Karpas-422 (cell line): ENCODE measurements at places on chromosomes 1 and 21. TPM values are rescaled to one million over a fixed set of nuclear protein-coding genes. Genes with fewer than 3 reads are reported as not detected.

- DNase-seq, result no peak
Observed at GRCh38 chr1:204073837-204074273, 940 bp downstream of the SOX13 start.

- peak; percentile 65 for DNase-seq
Observed at GRCh38 chr1:14970115-14970798, 183.3 kb upstream of the TMEM51 start.

DNA sequence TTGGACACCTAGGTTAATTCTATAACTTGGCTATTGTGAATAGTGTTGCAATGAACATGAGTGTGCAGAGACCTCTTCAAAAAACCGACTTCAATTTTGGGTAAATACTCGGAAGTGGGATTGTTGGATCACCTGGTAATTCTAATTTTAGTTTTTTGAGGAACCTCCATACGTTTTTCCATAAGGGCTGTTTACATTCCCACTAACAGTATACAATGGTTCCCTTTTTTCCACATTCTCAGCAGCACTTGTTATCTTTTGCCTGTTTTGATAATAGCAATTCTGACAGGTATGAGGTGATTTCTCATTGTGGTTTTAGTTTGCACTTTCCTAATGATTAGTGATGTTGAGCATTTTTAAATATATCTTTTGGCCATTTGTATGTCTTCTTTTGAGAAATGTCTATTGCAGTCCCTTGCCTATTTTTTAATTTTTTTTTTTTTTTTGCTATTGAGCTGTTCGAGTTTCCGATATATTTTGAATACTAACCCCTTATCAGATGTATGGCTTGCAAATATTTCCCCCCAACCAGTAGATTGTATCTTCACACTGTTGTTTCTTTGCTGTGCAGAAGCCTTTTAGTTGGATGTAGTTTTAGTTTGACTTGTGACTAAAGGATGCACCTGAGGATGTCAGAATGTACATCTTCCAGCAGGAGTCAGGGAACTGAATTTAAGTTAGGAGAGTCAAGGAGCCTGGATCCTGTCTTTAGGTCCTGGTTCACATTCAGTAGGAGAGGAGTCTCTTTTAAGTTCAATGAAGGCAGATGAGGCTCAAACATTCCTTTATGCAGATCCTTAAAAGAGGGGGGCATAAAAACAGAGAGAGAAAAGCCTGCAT is 120.0 kb downstream of the S1PR1 start:
- no peak for DNase-seq

- no peak for DNase-seq
Observed at GRCh38 chr1:85459290-85459689, 5.7 kb downstream of the DDAH1 start.

- peak; percentile 68 for DNase-seq
Observed at GRCh38 chr1:56524263-56524662, 55.1 kb downstream of the PLPP3 start.

DNA sequence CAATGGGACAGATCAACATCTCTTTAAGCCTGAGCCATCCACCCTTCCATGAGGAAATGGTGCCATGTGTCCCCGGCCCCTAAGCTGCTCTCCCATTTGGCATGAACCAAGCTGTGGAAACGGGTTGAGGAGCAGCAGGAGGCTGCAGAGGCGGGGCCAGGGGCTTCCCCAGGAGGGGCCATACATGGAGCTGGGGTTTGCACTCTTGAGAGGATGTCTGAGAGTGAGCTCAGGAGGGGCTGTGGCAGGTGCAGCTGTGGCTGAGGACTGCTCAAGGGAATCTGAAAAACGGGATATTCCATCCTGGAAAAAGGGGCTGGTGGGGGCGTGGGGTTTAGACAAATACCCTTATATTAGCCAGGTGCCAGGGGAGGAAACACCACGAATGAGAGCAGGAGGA is 7.1 kb upstream of the CLEC20A start:
- no peak for DNase-seq

GRCh38 chr1:47411436-47411835 is 4.6 kb upstream of the FOXE3 start:
- DNase-seq, result no peak

DNA sequence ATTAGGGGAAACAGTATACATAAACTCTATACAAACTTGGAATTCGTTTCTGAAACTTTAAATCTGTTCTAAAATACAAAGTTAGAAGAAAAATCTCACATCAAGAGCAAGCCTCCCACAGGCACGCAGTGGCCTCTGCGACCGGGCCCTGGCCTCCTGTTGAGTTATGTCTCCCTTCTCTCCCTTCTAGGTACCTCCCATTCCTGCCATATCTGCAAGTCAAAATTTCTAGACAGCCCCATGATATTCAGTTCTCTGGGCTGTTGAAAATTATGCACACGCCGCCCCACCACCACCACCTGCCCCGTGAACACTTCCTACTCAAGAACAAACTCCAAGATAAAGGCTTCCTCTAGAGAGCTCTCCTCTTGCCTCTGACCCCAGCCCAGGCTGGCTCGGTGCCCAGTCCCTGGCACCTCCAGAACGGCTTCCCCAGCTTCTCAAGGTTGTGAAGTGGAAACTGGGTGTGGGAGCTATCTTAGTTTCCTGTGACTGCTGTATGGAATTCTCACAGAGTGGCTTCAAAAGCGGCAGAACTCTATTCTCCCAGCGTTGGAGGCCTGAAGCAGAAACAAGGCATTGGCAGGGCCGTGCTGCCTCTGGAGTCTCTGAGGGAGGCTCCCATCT is 37.7 kb upstream of the LRP8 start:
- DNase-seq, result no peak

DNA sequence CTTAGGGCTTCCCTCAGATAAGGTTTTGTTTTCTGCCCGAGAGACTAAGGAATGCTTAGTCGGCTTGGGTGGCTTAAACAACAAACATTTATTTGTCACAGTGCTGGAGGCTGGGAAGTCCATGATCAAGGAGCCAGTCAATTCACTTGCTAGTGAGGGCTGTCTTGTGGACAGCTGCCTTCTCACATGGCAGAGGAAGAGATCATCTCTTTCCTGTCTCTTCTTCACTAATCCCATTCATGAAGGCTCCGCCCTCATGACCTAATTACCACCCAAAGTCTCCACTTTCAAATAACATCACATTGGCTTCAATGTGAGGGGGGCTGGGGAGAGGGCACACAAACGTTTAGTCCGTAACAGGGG is 50.5 kb upstream of the IL12RB2 start:
- DNase-seq, result no peak

- DNase-seq, result peak; percentile 50
Observed at GRCh38 chr1:243345205-243345604, 89.4 kb downstream of the SDCCAG8 start.

- no peak for DNase-seq
Observed at GRCh38 chr1:209354840-209355165, 228.7 kb upstream of the CAMK1G start.

DNA sequence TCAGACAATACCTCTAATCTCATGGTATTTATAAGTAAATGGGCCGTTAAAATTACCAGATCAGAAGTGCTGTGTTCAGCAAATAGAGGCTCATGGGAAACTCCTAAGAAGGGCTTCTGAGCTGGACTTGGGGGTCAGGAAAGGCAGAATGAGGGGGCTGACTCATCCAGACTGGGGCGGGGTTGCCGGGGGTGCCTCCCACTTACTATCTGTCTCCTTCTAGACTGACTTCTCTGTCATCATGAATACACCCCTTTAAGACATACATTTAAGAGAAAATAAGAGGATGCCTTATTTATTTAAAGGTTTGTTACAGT is 96.0 kb upstream of the ERRFI1 start:
- DNase-seq, result no peak

DNA sequence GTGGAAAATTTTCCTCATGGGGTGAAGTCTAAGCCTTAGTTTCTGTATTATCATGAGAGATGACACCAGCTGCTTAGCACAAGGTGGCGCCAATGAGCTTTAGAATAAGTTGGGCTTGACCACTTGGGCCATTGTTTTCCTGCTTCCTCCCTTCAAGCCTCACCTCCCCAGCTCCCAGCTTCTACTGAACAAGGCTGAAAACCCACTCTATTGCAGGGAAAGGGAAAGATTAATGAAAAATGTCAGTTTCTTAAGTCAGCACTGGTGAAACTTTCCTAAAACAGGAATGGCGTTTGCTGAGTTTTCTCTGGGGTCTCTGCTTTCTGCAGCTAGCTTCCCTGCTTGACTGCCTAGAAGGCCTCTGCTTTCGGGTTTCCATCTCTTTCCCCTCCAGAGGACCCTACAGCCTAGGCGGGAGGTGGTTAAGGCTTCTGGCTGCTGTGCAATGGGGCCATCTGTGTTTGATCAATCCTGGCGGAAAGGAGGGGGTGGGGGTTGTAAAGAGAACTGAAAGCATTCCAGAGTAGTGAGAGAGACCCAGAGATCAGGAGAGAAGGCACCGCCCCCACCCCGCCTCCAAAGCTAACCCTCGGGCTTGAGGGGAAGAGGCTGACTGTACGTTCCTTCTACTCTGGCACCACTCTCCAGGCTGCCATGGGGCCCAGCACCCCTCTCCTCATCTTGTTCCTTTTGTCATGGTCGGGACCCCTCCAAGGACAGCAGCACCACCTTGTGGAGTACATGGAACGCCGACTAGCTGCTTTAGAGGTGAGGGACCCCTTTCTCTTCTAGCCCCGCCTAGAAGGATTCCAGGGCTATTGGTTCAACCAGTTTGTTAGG is at the start of gene OLFML3:
Gene OLFML3, plus strand, starts transcription at position 612 of the 840 bp plus-strand sequence. Its CDS starts 43 bp downstream, at position 655.
- peak; percentile 86 for DNase-seq

DNA sequence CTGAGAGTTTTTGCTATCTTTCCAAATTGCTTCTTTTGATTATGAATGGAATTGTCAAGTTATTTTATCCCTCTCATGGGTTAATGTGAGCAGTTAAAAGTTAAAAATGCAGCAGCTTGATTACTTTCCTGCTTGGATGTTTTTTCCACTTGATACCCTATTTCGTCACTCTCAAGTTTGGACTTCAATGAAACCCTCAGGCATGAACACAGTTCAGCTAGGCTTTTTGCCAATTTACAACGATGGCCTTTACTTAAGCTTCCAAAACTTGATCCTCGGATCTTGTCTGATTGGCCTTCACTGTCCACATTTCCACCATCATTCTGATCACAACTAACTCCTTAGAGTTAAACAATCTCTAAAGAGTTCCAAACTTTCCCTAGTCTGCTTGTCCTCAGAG is 752.4 kb upstream of the PRMT6 start:
- no peak for DNase-seq

GRCh38 chr1:183585038-183585437 is 5.2 kb downstream of the NCF2 start:
- peak; percentile 54 for DNase-seq

DNA sequence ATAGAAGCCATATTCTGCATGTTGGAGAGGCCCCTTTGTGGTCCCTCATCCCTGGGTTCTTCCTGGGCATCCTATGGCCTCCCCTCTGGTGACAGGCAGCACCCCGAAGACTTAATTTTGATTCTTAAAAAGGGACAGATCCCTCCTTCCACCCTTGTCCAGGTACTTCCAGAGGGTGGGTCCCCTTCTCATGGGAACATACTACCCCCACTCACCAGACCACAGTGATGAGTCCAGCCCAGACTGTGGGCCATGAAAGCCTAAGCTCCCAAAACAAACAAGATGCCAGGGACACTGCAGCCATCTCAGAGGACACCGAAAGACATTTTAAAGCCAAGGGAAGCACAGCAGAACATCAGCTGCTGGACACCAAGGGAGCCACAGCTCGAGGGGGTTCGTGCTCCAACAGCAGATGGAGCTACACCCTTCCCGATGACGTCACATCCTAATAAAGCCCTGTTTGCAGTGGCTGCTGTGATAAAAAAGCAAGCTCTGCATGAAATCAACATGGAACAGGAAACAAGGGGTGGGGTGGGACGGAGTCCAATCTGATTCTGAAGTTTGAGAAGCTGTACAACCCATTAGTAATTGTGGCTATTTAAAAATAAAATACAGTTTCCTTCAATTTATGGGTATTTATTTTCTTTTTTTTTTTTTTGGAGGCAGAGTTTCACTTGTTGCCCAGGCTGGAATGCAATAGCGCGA is 32.4 kb downstream of the GNB1 start:
- no peak for DNase-seq

GRCh38 chr1:45393718-45394302 is 53.6 kb upstream of the MUTYH start:
- no peak for DNase-seq

- DNase-seq, result no peak
Observed at GRCh38 chr1:5435414-5435813, 556.8 kb downstream of the NPHP4 start.

The PPM1J gene
- total RNA-seq, result not detected in 2 replicates

The AADACL4 gene
- total RNA-seq, result not detected in 2 replicates

The CACNA1E gene
- 0.07 TPM in 1 of 2 replicates, not detected in the other for total RNA-seq

The OPRD1 gene
- total RNA-seq, result not detected in 2 replicates

The LCE6A gene
- total RNA-seq, result not detected in 2 replicates

The ATAD3C gene
- 0.51 TPM in 1 of 2 replicates, not detected in the other for total RNA-seq

The PLPPR5 gene
- total RNA-seq, result not detected in 2 replicates

The CHAF1B gene
- total RNA-seq, result 2.3 and 5.6 TPM in 2 replicates

The RAP1GAP gene
- total RNA-seq, result not detected in 2 replicates

The NUDT4B gene
- 2.3 TPM in 1 of 2 replicates, not detected in the other for total RNA-seq

The CGN gene
- total RNA-seq, result 0.22 TPM in 1 of 2 replicates, not detected in the other
